ENCODE measurements at places on chromosomes 7 and 10.

GRCh38 chr7:21912305-21912704, 33.4 kb downstream of the CDCA7L start:
- no peak for ATAC-seq

- ATAC-seq, result no peak
Observed at GRCh38 chr7:5597772-5598171, 174.1 kb upstream of the TNRC18 start.

GRCh38 chr7:142407939-142408570, 150.2 kb upstream of the PRSS58 start:
- ATAC-seq, result peak; percentile 69

DNA sequence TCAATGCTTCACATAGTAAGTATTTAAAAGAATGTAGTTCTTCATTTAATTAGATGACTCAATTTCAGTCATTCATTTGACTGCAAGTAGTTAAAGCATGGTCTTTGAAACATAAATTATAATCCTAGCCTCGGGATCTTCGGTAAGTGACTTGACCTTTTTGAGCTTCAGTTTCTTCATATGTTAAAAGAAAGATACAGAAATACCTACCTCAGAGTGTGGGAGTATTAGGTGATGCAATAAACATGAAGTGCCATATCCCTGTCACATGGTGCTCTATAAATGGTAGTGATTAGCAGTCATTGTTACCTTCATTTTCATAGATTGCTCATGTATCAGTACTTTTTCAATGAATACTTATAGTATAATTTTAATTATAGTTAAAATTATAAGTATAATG, 31.2 kb upstream of the UMAD1 start:
- ATAC-seq, result no peak

DNA sequence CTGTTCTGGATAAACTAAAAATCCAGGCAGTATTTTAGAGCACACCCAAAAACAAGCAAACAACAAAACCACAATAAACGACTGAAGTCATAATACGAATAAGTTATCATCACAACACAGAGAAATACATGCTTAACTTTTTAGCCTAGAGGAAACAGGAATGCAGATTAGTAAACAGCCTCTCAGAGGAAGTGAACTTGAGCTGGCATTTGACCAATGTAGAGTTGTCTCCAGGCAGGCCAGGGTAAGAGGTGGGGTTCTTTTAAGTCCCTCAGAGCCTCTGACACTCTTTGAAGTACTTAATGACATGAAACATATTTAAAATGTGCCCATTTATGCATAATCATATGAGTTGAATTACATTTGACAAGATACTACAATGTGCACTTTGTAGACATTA, 43.3 kb upstream of the PLXDC2 start:
- no peak for ATAC-seq

DNA sequence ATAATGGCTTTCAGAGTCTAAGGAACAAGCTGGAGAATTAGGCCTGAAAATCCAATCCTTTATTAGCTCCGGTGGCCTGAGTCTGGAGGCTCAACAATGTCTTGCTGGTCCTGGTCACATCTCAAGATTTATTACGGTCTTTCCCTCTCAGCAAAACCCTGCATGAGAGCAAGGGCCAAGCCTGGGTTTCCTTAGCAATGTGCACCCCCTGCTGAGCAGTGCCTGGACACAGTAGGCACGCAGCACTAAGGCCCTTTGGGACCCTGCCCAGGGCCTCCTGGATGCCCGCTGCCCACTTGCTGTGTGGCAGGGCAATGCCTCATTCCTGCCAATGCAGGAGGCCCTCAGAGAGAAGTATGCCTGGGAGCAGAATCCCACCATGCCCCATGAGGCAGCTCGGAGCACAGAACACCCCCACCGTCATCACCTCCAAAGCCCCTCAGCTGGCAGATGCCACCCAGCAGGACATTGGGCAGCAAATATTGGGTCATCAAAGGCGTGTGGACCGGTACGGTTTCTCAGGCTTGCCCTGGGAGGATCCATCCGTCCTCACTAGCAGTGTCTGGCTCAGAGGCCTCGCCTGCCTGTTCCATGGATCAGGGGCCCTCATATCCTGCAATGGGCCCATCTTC, 156.4 kb downstream of the OAT start:
- ATAC-seq, result no peak

DNA sequence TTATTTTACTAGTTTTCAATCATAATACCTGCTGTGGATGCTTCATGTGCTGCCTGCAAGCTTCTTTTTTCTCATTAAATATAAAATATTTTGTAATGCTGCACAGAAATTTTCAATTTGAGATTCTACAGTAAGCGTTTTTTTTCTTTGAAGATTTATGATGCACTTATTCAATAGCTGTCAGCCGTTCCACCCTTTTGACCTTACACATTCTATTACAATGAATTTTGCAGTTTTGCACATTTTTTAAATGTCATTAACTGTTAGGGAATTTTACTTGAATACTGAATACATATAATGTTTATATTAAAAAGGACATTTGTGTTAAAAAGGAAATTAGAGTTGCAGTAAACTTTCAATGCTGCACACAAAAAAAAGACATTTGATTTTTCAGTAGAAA, 103.0 kb downstream of the PTEN start:
- no peak for ATAC-seq
